ENCODE measurements at places on chromosomes 1 and 21.

DNA sequence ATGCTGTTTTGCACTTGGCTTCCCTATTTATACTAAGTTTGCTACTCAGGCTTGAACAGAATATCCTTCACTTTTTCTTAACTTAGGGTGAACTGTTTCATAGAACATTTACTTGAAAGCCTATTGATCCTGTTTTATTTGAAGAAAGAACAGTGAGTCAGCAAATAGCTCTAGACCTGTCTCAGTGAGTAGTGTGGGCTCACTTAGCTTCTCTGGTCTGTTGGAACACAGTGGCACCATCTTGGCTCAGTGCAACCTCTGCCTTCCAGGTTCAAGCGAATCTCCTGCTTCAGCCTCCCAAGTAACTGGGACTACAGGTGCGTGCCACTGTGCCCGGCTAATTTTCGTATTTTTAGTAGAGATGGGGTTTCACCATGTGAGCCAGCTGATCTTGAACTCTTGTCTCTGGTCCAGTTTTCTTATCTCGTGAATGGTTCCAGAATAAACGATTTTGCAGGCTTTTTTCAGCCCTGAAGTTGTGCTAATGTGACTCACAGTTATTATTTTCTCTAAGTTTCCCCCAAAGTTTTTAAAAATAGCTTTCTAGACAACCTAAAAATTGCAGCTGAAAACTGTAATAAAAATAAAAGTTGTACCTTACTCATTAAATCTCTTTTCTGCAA, 76.8 kb downstream of the KIF1B start:
- no peak for DNase-seq

GRCh38 chr1:193661385-193661784, 475.0 kb upstream of the B3GALT2 start:
- no peak for DNase-seq

- DNase-seq: no peak
These were observed 451.1 kb downstream of the SETD4 start for GRCh38 chr21:35609263-35609662.

- no peak for DNase-seq
These were observed 57.2 kb downstream of the DPT start for GRCh38 chr1:168671782-168672181.

Data from stimulated activated CD8-positive, alpha-beta memory T cell treated with anti-CD3 and anti-CD28 coated beads, Interleukin-2, amount 100 ng/mL, for 1 hour (primary cell).